NCI-H1092 (cell line): ENCODE measurements at places on chromosomes 7 and 10.

GRCh38 chr10:49329146-49329505 lies 30.2 kb downstream of the C10orf71 start:
- DNase-seq: no peak

- no peak for DNase-seq
These were observed 84.4 kb downstream of the EBF3 start for GRCh38 chr10:129879655-129880054.

DNA sequence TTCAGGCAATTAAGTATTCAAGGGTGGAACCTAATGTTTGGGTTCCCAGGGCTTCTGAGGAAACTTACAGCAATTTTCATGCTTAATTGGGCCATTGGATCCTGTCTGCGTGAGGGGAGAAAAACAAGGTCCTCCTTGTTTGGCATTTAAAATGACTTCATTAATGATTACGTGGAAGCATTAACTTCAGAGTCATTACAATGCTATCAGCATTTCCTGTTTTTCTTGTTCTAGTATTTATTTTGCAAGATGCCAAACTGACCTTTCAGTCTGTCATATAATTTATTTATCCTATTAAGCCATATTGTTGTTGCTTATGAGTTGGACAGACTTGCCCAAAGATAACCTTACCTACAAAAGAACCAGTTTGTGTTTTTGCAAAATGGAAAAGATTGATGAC lies 324.1 kb upstream of the LRRN3 start:
- no peak for DNase-seq

DNA sequence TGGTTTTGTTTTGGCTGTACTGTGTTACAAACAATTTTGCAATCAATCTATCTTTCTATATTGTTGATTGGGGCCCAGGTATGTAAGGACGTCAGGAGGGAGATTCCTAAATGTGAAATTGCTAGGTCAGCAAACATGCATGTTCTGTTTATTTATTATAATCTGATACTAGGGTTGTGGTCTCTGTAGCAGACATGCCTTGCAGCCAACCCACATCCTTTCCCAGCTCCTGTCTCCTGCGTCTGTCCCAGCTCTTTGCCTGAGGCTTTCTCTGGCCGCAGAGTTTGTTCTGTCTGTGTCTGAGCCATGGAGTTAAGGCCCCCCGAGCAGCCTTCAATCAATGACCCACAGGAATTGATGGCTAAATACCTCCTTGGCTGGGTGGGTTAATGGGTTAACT lies 124.0 kb upstream of the ZEB1 start:
- DNase-seq: no peak

DNA sequence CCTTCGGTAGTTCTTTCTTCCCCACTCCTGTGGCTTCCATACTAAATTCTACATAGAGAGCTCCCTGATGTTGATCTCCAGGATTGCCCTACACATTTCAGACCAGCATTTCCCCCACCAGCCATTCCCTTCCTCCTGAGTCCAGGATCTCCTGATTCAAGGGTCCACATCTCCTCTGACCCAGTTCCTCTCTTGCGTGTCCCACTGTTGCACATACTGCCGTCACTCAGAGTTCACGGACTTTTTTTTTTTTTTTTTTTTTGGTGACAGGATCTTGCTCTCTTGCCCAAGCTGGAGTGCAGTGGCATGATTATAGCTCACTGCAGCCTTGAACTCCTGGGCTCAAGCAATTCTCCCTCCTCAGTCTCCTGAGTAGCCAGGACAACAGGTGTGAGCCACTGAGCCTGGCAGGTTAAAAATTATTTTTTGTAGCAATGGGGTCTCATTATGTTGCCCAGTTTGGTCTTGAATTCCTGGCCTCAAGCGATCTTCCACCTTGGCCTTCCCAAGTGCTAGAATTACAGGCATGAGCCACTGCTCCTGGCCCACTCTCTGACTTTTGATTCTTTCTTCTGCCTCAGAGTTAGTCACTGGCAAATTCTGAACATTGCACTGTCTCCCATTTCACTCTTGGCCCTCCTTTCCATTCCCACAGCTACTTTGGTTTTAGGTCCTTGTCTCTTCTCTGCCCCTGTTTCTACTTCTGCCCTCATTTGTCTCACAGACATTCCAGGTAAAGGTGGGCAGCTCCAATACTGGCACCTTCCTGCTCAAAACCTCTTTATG lies 29.6 kb upstream of the ZRANB1 start:
- no peak for DNase-seq
